CD4-positive, alpha-beta T cell (primary cell): ENCODE measurements at places on chromosomes 3 and 15.

DNA sequence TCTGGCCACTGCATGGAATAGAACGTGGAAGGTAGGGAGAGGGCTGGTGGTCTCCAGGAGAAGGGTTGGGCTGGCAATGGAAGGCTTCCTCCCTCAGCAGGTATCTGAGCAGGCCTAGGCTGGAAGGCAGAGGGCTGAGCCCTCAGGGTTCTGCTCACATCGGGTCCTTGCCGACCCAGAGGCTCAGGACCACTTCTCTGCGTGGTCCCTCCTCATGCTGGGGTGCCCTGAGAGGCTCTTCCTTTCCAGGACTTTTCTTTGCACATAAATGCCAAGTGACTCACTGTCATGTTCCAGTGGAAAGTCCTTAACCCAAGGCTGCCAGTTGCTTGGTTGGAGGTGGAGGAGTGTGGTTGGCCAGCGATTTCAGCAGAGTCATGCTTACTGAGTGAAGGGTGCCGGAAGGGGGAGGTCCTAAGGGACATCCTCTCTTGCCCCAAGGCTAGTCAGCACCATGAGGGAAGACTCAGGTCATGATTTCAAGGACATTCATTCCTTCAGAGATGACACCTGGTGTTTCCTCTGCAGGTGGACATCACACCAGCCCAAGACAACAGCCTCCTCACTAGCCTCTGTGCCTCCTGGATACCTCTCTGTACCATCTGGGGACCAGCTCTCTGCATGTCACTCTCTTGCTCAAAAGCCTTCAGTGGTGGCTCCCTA, 8.2 kb downstream of the SLC6A6 start:
- DNase-seq = no peak
- no peak overlapping the region for H3K4me3 ChIP-seq
- no peaks in the 10 kb centered on the region for H3K27me3 ChIP-seq
- H3K36me3 ChIP-seq = peaks cover 38% of the 10 kb centered on the region

DNA sequence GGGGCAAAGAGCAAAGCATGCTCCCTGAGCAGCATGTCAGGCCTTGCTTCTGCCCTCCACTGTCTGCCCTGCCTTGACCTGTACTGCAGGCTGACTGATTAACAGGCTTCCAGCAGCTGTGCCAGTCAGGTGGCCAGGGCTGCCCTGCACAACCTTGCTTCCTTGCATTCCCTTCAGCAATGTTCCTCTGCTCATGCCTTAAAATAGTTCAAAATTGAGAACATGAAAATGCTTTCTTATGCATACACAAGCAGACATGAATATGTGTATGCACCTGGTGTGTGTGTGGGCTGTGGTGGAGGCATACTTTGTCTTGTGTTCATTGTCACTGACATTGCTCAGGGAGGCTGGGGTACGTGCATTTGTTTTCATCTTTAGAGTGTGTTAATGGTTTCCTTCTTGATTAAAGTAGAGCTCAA, 1.2 kb upstream of the SLC22A13 start:
- H3K36me3 ChIP-seq = no peaks in the 10 kb centered on the region
- H3K4me3 ChIP-seq = no peak overlapping the region
- DNase-seq = no peak
- H3K27me3 ChIP-seq = no peaks in the 10 kb centered on the region
- H3K4me1 ChIP-seq = peaks cover 7% of the 10 kb centered on the region

- H3K27me3 ChIP-seq = no peaks in the 10 kb centered on the region
- no peaks in the 10 kb centered on the region for H3K36me3 ChIP-seq
- H3K4me3 ChIP-seq = no peak overlapping the region
- no peaks in the 10 kb centered on the region for H3K4me1 ChIP-seq
- no peak overlapping the region for H3K27ac ChIP-seq
- DNase-seq = no peak
These were observed 116.6 kb downstream of the ST8SIA2 start for GRCh38 chr15:92510163-92510882.

DNA sequence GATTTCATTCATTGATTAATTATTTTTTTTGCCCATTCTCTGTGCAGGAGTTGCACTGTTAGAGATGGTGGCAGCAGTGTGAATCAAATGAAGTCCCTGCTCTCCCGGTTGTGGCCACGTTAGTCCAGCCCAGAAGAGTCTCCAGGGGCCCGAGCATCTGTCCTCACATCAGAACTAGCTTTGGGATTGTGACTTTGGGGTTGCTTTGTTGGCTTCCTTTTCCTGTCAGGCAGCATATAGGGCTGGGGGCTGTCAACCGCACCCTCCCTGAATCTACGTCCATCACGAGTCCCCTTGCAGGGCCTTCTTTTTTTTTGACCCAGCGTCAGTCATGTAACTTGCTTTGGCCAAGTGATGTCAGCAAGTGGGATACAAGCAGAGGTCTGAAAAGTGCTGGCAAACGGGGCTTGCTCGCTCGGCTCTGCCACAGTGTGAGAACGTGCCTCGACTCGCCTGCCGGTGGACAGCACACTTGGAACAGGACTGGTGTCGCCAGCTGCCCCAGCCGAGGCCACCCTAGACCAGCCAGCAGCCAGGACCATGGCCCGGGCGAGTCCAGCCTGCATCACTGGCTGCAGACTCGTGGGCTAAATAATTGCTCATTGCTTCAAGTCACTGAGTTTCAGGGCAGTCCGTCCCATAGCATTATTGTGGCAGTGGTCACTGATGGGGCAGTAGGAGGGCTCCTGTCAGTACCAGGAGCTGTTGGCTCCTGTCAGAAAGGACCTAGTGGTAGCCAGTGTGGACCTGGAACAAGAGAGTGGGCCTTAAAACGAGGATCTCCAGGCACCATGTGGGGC, 151.6 kb upstream of the MEF2A start:
- peaks cover under 1% of the 10 kb centered on the region for H3K4me1 ChIP-seq
- H3K27me3 ChIP-seq = no peaks in the 10 kb centered on the region
- H3K36me3 ChIP-seq = no peaks in the 10 kb centered on the region
- DNase-seq = no peak
- H3K27ac ChIP-seq = no peak overlapping the region
- H3K4me3 ChIP-seq = no peak overlapping the region

DNA sequence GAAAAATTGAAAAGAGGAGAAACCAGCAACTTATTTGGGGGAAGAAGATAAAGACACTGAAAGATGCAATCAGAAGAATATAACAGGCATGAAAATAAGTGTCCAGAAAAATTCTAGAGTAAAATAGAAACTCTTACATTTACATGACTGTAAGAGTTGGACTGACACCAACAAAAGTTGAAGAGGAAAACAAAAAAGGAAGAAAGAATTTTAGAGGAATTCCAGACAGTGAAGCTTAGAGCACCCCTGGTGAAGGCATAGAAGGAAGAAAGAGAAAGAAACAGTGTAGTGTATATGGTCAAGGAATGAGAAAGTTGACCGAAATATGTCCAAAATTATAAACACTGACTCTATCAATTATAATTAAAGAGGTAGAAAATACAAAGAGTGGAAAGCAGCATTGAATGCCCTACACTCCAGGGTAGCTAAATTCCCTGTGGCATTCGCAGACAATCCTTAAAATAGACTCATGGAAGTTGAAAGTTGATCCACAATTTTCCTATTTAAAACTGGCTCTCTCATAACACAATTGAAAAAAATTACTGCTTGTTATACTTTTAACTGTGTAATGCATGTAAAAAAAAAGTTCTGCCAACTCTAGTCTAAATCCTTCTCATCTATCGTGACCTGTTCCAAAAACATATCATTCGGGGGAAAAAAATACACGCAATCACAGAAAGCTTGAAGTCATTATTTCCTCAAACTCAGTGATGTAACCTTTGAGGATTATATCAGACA, 102.6 kb upstream of the ABI3BP start:
- no peaks in the 10 kb centered on the region for H3K4me1 ChIP-seq
- H3K4me3 ChIP-seq = no peak overlapping the region
- H3K27ac ChIP-seq = no peak overlapping the region
- no peaks in the 10 kb centered on the region for H3K36me3 ChIP-seq
- no peak for DNase-seq
- no peaks in the 10 kb centered on the region for H3K27me3 ChIP-seq

- DNase-seq = no peak
- H3K4me1 ChIP-seq = no peaks in the 10 kb centered on the region
- H3K27ac ChIP-seq = no peak overlapping the region
- H3K36me3 ChIP-seq = no peaks in the 10 kb centered on the region
These were observed 293.8 kb downstream of the MEX3B start for GRCh38 chr15:81751816-81752545.

- DNase-seq = no peak
- H3K4me3 ChIP-seq = no peak overlapping the region
- no peaks in the 10 kb centered on the region for H3K4me1 ChIP-seq
- no peaks in the 10 kb centered on the region for H3K36me3 ChIP-seq
- no peak overlapping the region for H3K27ac ChIP-seq
- H3K27me3 ChIP-seq = no peaks in the 10 kb centered on the region
These were observed 1273.0 kb downstream of the OTOL1 start for GRCh38 chr3:162769564-162769963.

GRCh38 chr15:31065824-31066223, 35.7 kb downstream of the TRPM1 start:
- no peak overlapping the region for H3K27ac ChIP-seq
- no peaks in the 10 kb centered on the region for H3K36me3 ChIP-seq
- no peak for DNase-seq
- no peaks in the 10 kb centered on the region for H3K27me3 ChIP-seq

- no peak for DNase-seq
- H3K27me3 ChIP-seq = no peaks in the 10 kb centered on the region
- no peak overlapping the region for H3K4me3 ChIP-seq
- no peaks in the 10 kb centered on the region for H3K4me1 ChIP-seq
These were observed 370.5 kb downstream of the RORA start for GRCh38 chr15:60858511-60859070.

DNA sequence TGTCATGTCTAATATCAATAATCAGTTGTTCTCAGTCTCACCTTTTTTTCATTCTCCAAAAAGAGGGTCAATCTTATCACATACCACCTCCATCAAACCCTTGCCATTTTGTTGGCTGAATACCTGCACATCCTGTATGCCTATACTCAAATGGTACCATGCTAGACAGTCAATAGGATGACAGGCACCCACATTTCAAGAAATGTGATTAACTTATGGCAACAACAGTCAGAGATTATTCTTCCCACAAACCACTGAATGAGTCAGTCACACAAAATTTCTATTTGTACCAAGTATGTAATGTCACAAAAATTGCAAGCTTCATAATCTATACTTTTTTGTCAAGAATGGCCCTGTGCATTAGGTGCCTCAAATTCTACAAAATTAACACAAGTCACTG, 5.1 kb upstream of the SLC27A2 start:
- no peak for DNase-seq
- no peaks in the 10 kb centered on the region for H3K36me3 ChIP-seq
- H3K4me3 ChIP-seq = no peak overlapping the region
- H3K4me1 ChIP-seq = peaks cover 1% of the 10 kb centered on the region

DNA sequence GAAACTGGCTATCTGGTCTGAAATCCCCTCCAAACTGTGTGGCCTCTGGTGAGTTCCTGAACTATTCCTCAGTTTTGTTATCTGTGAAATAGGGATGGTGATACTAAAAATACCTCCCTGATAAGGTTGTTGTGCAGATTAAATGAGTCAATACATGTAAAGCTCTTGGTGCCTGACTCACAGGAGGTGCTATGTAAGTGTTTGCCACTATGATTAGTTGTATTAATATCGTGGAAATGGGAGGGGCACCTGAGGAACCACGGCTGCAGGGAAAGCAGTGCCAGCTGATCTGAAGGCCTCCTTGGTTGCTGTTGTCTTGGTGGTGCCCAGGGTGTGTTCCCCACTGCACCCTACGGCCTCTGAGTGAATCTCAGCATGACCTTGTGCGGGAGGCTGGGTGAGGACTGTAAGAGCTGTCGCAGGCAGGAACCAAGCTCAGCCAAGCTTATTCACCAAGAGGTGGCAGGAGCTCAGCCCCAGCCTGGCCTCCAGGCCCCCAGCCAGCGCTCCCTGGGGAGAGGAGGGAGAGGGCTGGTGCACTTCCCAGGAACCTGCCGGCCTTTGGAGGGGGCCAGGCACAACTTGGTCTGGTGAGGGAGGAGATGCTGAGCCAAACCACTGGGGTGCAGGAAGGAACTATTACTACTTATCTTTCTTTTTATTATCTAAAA, 44.8 kb upstream of the CCDC174 start:
- no peak overlapping the region for H3K4me3 ChIP-seq
- H3K27me3 ChIP-seq = peaks cover 48% of the 10 kb centered on the region
- no peak overlapping the region for H3K27ac ChIP-seq
- peaks cover 3% of the 10 kb centered on the region for H3K4me1 ChIP-seq
- DNase-seq = no peak

DNA sequence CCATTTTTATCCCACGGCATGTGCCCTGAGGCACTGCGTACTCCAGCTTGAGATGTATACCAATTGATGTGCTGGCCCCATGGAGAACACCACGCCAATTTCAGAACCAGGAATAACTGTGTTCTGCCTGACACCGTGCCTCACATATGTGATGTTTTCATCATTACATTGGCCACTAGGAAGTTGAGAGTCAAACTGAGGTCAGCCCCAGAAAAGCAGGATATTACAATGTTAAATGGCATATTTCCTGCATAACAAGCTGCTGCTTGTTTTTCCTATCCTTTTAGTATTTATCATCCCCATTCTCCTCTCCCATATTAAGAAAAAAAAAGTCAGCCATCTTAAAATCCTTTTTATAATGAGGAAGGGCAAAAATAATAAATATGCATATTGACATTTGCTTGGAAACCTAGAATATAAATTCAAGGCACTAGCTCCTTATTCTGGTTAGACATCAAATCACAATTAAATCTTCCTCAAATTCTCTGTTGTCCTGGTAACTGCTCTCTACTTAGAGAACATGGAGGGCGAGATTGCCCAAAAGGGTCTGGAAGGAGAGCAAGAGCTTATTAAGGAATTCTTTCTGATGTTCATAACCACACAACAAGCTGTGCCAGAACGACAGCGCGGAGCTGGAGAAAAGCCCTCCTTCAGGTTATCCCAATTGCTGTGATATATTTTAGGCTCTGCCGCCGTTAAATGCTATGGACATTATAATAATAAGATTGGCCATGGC, 112.6 kb downstream of the UACA start:
- H3K4me1 ChIP-seq = no peaks in the 10 kb centered on the region
- no peak overlapping the region for H3K27ac ChIP-seq
- DNase-seq = no peak
- H3K4me3 ChIP-seq = no peak overlapping the region
- H3K27me3 ChIP-seq = no peaks in the 10 kb centered on the region

DNA sequence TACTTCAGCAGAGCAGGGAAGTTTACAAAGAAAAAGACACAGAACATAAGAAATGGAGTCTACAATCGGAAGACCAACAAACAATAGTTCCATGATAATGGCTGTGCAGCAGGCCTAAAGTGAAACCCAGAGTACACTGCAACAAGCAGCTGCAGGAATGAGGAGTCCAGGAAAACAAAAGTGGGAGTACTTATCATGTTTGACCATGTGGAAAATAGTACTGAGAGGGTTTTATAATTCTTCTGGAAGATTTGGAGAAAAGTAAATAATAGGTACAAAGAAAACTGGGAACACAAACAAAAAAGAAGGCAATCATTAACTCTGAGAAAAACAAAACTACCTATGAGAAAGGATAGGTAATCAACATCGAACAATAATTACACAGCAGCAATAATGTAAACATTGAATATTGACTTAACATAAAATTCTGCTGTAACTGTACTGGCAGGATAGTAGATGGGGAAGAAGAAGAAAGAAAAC, 87.5 kb downstream of the NEK10 start:
- no peak for DNase-seq
- H3K27ac ChIP-seq = no peak overlapping the region
- no peaks in the 10 kb centered on the region for H3K4me1 ChIP-seq
- no peak overlapping the region for H3K4me3 ChIP-seq

GRCh38 chr3:133827136-133827535, 21.5 kb downstream of the SRPRB start:
- no peaks in the 10 kb centered on the region for H3K27me3 ChIP-seq
- no peak overlapping the region for H3K27ac ChIP-seq
- DNase-seq = no peak
- peaks cover 27% of the 10 kb centered on the region for H3K36me3 ChIP-seq
- H3K4me1 ChIP-seq = no peaks in the 10 kb centered on the region
